ENCODE measurements at places on chromosomes 4 and X.

GRCh38 chrX:1778817-1779216, 164.0 kb downstream of the ASMT start:
- no peak for DNase-seq

- no peak for DNase-seq
Measured at GRCh38 chr4:165129924-165130323, 17.3 kb upstream of the TMEM192 start.

DNA sequence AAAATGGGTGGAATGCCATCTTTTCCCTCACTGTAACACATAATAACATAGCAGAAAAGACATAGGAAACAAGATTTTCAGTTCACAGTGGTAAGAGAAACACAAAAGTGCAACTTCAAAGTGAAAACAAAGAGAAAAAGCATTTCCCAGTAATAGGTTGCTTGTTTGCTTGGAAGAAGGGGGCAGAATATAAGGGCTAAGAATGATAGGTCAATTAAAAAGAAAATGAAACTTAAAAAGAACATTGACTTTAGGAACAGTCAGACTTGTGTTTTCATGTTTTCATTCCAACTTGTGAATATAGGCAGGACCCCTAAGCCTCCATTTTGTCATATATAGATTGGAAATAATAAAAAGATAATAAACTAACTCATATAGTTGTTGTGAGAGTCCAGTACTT, 168.2 kb upstream of the PPP3CA start:
- no peak for DNase-seq

DNA sequence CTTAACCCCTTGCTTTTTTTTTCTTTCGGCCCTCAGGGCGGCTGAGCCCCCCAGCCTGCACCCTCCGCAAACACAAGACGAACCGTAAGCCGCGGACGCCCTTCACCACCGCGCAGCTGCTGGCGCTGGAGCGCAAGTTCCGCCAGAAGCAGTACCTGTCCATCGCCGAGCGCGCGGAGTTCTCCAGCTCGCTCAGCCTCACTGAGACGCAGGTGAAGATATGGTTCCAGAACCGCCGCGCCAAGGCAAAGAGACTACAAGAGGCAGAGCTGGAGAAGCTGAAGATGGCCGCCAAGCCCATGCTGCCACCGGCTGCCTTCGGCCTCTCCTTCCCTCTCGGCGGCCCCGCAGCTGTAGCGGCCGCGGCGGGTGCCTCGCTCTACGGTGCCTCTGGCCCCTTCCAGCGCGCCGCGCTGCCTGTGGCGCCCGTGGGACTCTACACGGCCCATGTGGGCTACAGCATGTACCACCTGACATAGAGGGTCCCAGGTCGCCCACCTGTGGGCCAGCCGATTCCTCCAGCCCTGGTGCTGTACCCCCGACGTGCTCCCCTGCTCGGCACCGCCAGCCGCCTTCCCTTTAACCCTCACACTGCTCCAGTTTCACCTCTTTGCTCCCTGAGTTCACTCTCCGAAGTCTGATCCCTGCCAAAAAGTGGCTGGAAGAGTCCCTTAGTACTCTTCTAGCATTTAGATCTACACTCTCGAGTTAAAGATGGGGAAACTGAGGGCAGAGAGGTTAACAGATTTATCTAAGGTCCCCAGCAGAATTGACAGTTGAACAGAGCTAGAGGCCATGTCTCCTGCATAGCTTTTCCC, 3.4 kb downstream of the MSX1 start:
- no peak for DNase-seq

DNA sequence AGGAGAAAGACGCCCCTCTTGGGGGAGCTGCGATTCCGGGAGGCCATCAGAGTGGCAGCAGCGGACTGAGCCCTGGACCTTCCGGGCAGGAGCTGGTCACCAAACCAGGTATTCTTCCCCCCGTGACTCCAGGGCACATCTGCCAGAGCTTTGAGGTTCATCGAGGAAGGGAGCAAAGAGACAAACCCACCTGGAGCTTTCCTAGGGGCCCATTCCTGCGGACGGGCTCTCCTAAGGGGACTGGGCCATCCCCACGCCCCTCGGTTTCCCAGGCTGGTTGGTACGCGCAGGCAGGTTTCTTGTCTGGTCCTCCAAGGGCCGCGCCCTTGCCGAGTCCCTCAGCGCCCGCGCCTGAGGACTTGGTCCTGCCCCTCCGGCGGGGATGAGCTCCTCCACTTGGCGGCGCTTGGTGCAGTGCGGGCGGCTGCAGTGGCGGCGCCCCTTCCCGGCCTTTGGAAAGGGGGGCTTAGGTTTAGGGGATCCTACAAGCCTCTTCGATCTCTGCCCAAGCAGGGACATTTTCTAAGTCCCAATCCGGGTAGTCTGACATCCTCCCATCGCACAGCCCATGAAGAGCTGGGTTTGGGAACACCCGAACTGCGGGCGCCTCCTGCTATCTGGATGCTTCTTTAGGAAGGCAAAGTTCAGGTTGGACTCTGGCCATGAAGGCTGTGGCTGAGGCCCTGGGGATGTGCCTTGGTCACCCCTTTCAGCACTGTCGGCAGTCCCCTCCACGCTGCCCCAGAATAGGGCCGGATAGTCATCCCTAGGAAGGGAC, 538 bp downstream of the STBD1 start:
- DNase-seq: no peak

- no peak for DNase-seq
Measured at GRCh38 chr4:158282252-158282651, 72.0 kb downstream of the TMEM144 start.

- no peak for DNase-seq
Measured at GRCh38 chr4:67288964-67289363, 256.3 kb downstream of the CENPC start.

GRCh38 chrX:136196691-136197155, 49.4 kb downstream of the FHL1 start:
- no peak for DNase-seq

Data from activated CD8-positive, alpha-beta memory T cell treated with anti-CD3 and anti-CD28 coated beads for 1 hour (primary cell).